ENCODE measurements at places on chromosomes 5 and 9.

GRCh38 chr5:35438288-35438687, 179.4 kb upstream of the SPEF2 start:
- no peak for DNase-seq

DNA sequence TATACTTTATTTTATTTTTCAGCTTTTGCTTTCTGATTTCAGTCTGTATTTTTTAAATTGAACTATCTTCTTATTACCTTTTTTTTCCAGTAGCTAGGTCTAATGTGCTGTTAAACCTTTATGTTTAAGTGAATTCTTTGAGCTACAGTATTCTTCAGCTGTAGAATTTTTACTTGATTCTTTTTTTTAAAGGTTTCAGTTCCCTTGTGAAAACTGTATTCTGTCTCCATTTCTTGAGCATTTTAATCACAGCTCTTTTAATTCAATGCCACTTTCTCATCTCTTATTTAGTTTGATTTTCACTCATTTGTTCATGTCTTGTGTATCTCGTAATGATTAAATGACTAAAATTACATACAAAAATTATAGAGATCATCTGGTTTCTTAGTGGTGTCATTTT, 233.8 kb downstream of the MTRR start:
- DNase-seq: no peak

GRCh38 chr5:140978983-140979382, 12.7 kb downstream of the PCDHAC2 start:
- DNase-seq: no peak

GRCh38 chr5:37685816-37686215, 154.0 kb downstream of the GDNF start:
- no peak for DNase-seq

GRCh38 chr5:59143926-59144333, 561.1 kb downstream of the RAB3C start:
- no peak for DNase-seq

GRCh38 chr9:84593352-84593751, 76.2 kb upstream of the NTRK2 start:
- no peak for DNase-seq

DNA sequence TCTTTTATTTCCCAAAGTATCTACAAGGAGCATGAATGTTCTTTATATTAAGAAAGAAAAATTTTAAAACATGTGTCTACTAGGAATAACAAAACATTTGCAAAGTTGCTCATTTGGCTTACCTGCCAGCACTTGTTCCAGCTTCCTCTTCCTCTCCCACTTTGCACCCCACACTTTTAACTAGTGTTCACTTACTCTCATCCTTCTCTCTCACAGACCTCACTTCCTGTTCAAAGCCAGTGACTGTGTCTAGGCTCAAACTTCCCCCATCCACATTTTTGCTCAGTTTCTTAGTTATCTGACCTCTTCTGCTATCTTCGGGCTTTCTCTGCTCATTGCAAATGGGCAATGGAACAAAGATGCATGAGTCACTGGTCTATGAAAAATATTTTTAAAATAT, 512.2 kb upstream of the ZNF462 start:
- no peak for DNase-seq

DNA sequence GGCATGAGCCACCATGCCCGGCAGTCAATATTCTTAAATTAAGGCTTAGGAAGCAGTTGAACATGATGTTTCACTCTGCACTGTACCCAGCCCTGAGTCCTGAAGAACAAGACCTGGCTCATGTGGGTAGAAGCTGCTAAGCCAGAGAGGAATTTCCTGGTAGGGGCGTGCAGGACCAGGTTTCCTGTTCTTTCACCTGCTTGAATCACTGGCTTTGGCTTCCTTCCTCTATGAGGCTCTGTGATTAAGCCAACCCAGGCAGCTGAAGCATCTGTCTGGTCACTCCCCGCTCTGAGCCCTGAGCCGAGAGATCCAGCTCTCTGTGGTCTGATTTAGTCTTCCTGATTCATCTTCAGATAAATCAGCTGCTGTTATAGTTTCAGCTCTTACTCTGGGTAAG, 29.1 kb downstream of the CFAP77 start:
- no peak for DNase-seq

DNA sequence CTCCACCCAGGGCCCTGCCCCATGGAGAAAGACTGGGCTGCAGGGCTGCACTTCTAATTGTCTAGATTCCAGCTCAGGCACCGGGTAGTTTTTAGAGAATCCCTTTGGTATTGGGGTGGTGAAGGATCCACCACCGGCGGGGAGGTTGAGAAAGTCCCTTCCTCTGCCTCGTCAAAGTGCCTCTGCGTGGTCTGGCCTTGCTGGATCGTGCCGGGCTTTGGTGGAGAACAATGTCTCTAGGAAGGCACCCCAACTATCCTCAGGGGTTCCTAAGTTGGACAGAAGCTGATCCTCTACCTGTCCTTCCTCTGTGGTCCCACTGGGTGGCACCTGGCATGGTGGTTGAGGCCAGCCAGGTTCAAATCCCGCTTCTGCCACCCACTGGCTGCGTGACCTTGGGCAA, 7.3 kb upstream of the AMBP start:
- DNase-seq: no peak

- DNase-seq: no peak
Measured at GRCh38 chr9:72384710-72385485, 19.9 kb upstream of the ZFAND5 start.

DNA sequence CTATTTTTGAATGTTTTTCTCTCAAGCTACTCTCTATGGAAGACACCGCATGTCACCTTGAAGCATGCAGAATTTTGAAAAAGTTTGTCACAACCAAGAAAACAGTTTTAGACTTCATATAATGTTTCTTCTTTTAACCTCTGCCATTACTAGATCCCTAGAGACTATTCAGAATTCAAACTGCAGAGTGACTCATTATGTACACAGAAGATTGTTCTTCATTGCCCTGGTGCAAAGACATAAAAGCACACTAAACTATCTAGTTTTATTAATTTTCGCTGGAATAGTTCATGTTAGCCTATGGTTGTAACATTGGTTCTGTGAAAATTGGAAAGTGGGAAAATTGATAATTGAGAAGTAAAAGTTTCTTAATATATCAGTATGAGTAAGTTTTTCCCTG, 18.4 kb downstream of the F2RL2 start:
- no peak for DNase-seq

DNA sequence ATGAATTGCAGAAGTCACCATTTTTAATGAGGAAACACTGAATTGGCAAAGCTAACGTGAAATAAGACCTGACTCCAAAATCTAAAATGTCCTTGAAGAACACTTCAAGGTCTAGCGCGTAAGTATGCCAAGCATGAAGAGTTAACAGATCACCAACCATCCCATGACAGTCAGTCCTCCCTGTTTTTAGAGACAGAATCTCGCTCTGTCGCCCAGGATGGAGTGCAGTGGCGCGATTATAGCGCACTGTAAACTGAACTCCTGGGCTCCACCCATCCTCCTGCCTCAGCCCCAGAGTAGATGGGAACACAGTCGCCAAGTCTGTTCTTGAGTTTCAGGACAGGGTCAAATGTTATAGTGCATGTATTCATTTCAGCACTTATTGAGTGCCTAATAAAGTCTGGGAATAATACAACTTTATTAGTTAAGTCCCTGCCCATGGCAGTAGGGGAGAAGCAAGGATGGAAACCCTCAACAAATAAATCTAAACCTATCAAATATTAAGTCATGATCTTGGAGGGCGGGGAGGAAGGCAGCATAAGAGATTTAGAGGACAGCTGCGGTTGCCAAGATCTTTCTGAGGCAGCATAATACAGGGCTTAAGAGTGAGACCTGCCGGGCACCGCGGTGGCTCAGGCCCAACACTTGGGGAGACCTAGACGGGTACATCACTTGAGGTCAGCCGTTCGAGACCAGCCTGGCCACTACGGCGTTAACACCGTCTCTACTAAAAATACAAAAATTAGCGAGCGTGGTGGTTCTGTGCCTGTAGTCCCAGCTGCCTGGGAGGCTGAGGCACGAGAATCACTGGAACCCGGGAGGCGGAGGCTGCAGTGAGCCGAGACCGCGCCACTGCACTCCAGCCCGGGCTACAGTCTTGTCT, 1.1 kb downstream of the ATPSCKMT start:
- no peak for DNase-seq

GRCh38 chr5:124844371-124844920, 98.0 kb upstream of the ZNF608 start:
- DNase-seq: no peak

DNA sequence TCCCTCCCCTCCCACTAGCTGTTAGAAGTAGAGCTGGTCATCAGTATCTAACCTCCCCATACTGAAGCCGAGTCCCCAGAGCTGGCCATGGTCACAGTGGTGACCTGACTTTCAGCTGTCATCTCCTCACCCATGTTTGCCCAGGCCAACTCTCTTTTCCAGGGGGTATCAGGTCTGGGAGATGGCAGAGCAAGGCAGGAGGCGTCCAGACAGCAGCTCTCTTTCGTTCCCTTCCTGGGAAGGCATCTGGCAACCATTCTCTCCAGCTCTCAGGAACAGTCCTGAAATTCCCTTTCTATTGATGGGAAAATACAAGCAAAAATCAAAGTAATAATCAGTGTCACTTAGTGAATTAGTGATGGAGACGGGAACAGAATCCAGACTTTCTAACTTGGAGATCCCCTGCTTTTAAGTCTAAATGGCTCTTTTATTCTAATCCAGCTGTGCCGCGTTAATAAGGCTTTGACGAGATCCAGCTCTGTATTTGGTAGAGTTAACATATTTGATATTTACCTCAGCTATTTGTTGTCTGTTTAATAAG, 21.3 kb upstream of the AOPEP start:
- no peak for DNase-seq

- DNase-seq: no peak
Measured at GRCh38 chr5:142952229-142952628, 182.1 kb downstream of the ARHGAP26 start.

DNA sequence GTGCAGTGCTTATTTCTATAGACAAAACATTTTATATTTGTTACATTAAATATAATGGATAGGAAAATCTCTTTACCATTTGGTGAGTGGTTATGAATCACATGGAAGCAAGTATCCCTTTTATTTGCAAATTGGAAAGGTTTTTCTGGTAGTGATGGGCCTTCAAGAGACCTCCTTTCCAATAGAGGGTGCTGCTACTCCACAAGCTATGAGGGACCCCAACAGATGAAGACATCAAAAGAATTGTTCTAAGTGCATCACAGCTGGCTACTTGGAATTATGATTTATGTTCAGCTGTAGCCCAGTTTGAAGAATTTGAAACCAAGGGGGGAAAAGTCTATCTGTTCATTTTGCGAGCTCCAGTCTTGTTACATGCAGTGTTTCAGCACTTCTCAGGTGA, 493.7 kb upstream of the SGCD start:
- DNase-seq: no peak

DNA sequence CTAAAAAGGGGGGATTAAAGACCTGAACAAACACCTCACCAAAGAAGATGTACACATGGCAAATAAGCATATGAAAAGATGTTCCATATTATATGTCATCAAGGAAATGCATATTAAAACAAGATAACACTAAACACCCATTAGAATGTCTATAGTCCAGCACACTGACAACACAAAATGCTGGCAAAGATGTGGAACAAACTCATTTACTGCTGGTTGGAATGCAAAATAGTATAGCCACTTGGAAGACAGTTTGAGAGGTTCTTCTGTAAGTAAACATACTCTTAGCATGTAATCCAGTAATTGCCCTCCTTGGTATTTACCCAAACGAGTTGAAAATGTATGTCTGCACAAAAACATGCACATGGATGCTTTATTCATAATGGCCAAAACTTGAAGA, 73.6 kb downstream of the RGMB start:
- no peak for DNase-seq

- DNase-seq: no peak
Measured at GRCh38 chr9:4713849-4714248, 27.2 kb downstream of the AK3 start.
